ENCODE measurements at places on chromosomes 1 and 21. TPM values are rescaled to one million over a fixed set of nuclear protein-coding genes. Genes with fewer than 3 reads are reported as not detected.

The KRTAP7-1 gene
- total RNA-seq, result not detected

The NOS1AP gene
- total RNA-seq, result 5.5 TPM

GRCh38 chr1:78840453-78841271 is 165.9 kb downstream of the ADGRL4 start:
- DNase-seq, result no peak

GRCh38 chr1:179001451-179001850 is 24.2 kb upstream of the FAM20B start:
- DNase-seq, result no peak

GRCh38 chr1:32071758-32072621 is 749 bp upstream of the TMEM39B start:
- peak; percentile 22 for DNase-seq

- DNase-seq, result no peak
Measured at GRCh38 chr1:117633423-117633822, 27.6 kb downstream of the TENT5C start.

All from cerebellum (tissue), 4 donors.